ENCODE measurements at places on chromosomes 11 and 22.

GRCh38 chr22:47802421-47802820 is 1040.0 kb downstream of the TBC1D22A start:
- no peak for DNase-seq

DNA sequence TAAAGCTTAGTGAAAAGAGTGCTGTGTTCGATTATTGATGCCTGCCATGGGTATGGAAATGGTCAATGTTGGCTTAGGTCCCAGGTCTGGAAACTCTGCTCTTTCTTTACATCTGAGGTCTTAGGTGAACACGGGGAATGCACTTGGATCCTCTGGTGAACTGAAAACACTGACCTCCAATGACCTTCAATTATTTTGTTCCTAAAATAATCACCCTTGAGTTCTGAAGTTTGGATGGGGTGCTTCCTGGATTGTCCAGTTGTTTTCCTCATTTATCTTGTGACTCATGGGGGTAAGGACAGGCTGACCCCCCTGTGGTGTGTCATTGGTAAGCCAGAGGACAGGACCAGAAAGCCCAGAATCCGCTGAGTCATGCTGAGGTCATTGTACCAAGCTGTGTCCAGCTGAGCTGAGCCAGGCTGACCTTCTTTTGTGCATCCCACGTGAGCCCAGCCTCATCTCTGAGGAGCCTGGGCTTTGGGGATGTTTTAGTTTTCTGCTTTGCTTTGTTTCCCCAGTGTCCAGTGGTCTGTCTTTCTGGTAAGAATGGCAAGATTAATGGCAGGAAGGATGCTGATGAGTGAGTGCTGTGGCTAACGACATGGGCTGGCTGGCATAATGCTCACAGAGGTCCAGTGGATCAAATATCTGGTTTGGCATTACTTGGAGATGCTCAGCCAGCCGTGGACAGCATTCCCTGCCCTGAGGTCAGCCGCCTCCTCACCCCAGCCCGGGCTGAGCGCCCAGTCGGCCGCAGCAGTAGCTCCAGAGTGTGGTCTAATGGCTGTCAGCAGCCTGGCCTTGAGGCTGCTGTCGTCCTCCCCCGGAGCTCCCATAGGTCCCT is 35.6 kb downstream of the AMPD3 start:
- DNase-seq = no peak

DNA sequence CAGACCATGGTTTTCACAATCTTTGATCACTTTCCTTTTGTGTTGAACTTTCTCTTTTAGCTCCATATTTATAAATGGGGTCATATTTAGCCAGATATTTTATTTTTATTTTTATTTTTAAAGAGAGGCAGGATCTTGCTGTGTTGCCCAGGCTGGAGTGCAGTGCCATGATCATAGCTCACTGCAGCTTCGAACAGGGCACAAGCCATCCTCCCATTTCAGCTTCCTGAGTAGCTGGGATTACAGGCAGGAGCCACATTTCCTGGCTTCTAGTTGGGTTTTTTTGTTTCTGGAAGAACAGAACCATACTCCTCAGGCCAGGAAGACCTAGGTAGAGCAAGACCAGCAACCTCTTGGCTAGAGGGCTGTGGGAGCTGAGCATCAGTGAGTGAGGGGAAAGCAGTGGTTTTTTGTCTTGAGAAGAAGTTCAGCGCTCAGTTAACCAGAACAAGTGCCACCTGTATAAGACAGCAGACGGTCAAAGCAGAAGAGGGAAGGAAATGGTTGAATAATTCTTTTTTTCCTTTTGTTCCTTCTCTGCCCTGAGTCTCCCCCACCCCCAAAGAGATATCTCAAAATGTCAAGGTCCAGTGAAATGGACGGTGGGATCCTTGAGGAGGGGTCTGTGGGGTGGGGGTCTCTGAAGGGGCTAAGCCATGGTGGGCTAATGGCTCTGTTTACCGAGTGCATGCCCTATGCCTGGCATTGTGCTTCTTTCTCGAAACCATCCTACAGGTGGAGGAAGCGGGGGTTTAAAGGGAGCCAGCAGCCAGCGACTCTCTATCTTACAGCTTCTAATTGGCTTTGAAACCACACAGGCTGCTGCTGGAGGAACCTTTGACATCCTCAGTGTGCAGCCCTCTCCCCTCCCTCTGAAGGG is 63.0 kb downstream of the PTPRJ start:
- no peak for DNase-seq

DNA sequence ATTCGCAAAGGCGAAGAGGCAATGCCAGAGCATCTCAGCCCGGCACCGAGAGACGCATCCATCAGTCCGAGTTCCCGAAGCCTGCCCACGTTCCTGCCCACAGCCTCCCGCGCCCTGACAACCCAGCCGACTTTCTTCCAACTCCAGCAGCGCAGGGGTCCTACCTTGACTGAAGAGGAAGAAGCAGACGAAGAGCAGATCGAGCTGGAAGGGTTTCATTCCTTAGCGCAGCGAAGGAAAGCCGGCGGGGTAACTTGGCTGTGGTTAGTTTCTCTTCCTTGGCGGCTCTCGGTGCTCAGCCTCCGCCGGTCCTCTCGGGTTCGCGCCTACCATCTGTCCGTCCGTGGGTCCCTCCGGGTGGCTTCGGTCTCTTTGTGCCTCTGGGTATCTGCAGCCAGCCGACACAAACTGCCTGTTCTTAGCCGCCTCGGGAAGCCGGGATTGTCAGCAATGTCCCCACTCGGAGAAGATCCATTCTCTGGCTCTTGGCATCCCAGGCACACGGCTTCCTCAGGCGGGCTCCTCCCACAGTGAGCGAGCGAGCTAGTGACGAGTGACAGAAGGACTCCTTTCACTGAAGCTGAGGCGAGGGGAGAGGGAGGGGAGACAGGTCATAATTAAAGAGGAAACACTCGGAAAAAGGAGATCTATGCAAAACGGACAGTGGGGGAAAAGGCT is at the start of gene KIRREL3:
KIRREL3 (minus strand) TSS at position 480 of the 678 bp plus-strand sequence.
- DNase-seq = peak; percentile 7

GRCh38 chr22:47066616-47066905 is 304.1 kb downstream of the TBC1D22A start:
- no peak for DNase-seq

GRCh38 chr11:13966013-13966412 is 3.5 kb downstream of the SPON1 start:
- no peak for DNase-seq

DNA sequence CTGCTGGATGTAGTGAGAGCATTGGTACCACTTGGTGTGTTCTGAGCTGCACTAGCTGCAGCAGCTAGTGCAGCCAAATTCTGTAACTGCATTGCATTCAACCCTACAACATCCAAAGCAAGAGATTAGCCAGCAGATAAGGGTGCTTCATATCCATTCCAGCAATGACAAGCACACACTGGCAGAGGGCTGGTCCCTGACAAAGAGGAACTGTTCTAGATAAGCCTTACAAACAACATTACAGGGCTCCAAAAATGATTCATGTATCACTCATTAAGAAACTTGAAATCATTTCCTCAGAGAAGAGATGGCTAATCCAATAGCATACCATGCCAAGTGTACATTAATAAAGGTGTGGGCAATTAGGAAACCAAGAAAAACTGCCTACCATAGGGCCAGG is 28.4 kb upstream of the RAPSN start:
- no peak for DNase-seq

- no peak for DNase-seq
Measured at GRCh38 chr11:97140885-97141494, 751.2 kb downstream of the JRKL start.

- no peak for DNase-seq
Measured at GRCh38 chr11:24754406-24754805, 257.6 kb downstream of the LUZP2 start.

- peak; percentile 32 for DNase-seq
Measured at GRCh38 chr22:42946546-42947198, 68.3 kb downstream of the PACSIN2 start.

DNA sequence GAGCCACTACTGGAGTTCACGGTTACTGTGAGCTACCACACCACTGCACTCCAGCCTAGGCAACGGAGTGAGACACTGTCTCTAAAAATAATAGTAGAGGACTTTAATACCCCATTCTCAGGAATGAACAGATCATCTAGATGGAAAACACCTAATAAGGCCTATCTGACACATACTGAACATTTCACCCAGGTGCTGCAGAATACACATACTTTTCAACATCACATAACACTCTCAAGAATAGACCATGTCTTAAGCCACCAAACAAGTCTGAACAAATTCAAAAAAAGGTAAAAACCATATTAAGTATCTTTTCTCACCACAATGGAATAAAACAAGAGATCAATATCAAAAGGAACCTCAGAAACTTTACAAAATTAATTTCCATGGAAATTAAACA is 37.9 kb downstream of the DDIAS start:
- no peak for DNase-seq

GRCh38 chr11:10930224-10930971 is 72.5 kb upstream of the ZBED5 start:
- DNase-seq = no peak

- DNase-seq = no peak
Measured at GRCh38 chr11:105392556-105392955, 217.3 kb upstream of the GRIA4 start.

DNA sequence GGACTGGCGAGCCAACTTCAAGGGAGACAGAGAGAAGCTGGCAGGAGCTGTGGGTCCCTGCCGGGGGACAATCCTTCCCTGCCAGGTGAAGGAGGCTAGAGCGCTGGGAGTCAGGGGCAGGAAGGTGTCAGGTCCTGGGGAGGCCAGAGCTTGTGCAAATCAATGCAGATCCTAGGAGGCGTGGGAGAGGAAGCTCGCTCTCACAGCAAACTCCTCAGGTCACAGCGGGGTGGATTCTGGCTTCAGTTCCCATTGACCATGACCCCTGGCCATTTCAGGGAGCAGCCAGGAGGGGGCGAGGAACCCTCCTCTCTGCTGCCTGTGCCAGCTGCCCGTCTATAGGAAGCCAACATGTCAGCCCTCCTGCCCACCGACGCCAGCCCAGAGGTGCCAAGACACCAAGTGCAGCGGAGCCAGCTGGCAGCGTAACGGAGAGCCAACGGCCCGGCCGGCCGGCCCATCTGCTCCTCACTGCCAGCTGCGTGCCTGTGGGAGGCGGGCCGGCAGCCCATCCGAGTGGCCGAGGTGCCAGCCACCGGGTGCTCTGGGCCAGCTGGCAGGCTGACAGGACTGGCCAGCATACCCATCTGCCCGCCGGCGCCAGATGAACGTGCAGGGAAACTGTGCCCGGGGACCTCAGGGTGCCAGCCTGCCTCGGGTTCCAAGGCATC is 374.8 kb downstream of the MIAT start:
- DNase-seq = peak; percentile 83

- DNase-seq = no peak
Measured at GRCh38 chr11:76329084-76329648, 51.8 kb downstream of the THAP12 start.

- no peak for DNase-seq
Measured at GRCh38 chr22:48179571-48180546, 1417.4 kb downstream of the TBC1D22A start.

DNA sequence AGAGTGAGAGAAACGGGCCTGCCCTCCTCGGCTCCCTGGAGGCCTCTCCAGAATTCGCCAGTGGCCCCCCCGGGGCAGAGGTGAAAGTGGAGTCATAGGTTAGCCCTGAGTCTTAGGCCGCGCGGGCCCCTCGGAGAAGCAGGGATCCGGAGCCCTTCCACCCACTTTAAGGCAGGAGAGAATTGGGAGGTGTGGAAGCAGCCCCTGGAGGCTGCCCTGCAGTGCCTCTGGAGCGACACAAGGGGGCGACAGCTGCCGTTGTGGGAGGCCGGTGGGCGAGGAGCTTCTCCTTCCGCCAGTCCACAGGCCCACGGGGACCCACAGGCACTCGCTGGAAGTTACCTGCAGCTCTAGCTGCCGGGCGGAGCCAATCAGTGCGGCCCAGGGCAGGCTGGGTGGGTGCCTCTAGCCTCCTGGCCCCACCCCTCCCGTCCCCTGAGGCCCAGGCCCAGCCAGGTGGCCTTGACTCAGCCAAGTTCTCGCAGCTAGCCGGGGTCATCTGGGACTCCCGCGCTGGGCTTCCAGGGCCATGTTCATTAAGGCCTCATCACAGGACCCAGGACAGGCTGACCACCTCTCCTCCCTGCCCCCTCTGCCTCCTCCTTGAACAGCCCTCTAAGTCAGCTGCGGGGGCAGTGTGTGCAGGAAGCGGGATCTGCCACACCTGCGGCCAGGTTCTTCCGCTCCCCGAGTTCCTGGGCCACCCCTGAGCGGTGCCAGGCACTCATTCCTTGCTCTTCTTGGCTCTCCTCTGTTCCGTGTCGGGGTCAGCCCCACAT is 5.0 kb downstream of the DGKZ start:
- DNase-seq = no peak

GRCh38 chr11:12042215-12042676 is 33.8 kb upstream of the DKK3 start:
- DNase-seq = no peak

- peak; percentile 48 for DNase-seq
Measured at GRCh38 chr22:25110846-25111578, 88.6 kb upstream of the CRYBB3 start.

GRCh38 chr11:106088896-106089295 is 11.4 kb downstream of the AASDHPPT start:
- no peak for DNase-seq

DNA sequence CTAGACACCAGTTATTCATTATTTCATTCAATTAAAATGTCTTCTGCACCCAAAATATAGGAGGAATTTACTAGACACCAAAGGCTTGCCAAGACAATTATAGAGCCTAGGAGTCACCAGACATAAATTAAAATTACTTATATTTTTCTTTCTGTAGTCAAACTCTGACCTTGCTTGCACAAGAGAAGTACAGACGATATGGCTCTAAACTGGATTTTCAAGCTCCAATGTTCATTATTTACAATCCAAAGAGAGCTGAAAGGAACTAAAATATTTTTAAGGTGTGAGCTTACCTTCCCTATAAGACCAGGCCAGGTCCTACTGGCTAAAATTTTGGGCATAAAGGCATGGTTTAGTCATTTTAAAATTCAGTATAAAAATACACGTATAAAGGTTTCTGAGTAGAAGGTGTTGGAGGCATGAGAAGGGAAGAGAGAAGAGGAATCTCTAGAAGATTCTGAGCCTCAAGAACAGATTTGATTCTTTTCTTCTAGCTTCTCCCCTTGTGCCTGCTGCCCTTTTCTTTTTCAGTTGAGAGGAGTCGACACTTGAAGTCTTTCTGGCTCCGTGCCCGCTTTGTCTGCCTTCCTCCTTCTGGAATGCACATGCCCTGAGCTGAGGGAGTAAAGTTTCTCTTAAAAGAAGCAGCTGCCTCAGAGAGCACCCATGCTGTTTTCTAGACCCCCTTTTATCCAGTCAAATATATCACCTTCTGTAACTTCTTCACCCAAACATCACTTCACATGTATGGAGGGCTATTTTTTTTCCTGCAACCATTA is 13.5 kb downstream of the C11orf97 start:
- DNase-seq = no peak

GRCh38 chr22:29313126-29313575 is 2.3 kb downstream of the RASL10A start:
- no peak for DNase-seq

Data from NCI-H1694 (cell line).